Glomerular endothelial cell (primary cell): ENCODE measurements at places on chromosomes 2 and 18. TPM values are rescaled to one million over a fixed set of nuclear protein-coding genes. Genes with fewer than 3 reads are reported as not detected.

- DNase-seq: no peak
These were observed 69.0 kb downstream of the POLR1A start for GRCh38 chr2:86036669-86037138.

DNA sequence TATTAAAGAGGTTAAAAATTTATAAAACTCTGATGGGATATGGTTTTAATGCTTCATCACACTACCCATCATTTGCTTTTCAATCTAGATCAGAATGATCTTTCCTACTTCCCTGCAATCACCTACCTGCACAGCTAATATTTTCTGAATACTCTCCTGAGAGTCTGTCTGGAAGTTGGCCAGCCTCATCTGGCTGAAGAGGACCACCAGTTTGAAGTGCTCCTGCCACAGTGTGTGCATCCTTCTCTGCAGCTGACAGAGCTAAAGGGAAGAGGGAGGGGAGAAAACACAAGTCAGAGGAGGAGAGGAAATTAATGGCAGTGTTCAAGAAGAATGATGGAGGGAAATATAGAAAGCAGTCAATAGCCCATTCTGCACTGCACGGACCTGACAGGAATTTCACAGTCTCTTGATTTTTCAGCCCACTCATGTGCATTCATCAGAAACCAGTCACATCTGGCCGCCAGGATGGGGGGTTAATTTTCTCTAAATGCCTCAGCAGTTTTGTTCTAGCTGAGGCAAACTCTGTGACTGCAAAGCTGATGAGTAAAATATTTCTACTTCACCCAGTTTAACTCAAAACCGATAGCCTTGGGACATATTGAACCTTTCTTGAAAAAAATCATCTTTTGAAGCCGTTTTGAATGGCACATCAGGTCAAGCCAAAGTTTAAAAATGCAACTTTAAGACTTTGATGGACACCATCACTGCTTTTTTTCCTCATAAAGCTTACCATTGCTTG, 201.8 kb upstream of the KLHL14 start:
- DNase-seq: no peak

DNA sequence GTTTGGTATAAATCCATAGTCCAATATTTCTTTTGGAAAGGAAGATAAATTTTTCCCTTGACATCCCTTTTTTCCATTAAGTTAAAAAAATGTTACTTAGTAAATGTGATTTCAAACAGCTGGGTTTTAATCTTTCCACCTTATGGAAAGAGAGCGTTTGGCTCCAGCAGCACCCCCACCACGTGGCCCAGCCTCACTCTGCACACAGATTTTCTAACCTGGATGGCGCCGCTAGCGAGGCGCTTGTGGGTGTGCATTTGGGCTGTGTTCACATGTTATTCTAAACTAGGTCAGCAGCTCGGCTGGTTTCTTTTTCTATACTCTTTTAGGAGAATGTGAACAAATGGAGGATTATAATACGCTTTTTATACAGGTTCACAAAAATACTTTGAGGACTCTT, 218.0 kb downstream of the LDLRAD4 start:
- DNase-seq: no peak

- DNase-seq: no peak
These were observed 60.6 kb upstream of the CUL3 start for GRCh38 chr2:224645722-224646121.

PDCL3 gene
- total RNA-seq: 15.1 and 24.5 TPM in 2 replicates

DNA sequence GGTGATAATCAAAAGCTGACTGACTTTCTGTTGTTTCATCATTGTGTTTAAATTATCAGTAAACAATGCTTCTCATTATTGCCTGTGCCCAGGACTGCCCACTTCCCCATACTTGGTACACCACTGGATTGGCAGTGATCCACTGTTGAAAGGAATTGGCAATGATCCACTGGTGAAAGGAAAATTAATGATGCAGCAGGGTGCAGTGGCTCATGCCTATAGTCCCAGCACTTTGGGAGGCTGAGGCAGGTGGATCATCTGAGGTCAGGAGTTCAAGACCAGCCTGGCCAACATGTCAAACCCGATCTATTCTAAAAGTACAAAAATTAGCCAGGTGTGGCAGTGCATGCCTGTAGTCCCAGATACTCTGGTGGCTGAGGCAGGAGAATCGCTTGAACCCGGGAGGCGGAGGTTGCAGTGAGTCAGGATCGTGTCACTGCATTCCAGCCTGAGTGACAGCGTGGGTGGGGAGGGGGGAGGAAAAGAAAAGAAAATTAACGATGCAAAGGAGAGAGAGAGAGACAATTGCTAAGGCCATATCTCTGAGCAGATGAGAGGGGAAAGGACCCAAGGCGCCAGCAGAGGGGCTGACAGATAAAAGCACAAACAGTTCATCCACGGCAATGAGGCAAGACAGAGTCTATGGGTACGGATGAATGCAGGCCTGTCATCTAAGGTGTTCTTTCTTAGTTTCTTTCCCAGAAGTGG, 10.2 kb upstream of the GTF2A1L start:
- no peak for DNase-seq

GRCh38 chr18:13246121-13246520, 27.6 kb downstream of the LDLRAD4 start:
- no peak for DNase-seq

DNA sequence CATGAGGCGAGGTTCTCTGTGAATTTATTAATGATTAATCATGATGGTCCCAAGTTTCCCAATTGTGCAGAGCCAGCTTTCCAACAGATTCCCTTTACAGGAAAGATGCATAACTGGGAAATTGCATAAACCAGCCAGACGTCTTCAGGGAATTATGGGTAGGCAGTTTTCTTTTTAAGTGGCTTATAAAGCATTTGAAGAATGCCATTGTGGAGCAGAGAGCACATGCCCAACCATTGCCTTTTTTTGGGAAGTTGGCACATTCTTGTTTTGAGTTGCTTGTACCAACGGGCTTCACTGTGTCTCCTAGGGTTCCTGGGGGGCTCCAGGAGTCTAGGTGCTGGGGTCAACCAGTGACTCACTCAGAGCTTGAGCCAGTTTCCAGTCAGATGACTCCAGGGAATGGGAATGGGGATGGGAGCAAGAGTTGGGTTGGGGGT, 231.7 kb upstream of the FOSL2 start:
- DNase-seq: no peak

- no peak for DNase-seq
These were observed 51.4 kb downstream of the GNAL start for GRCh38 chr18:11740461-11740860.

DNA sequence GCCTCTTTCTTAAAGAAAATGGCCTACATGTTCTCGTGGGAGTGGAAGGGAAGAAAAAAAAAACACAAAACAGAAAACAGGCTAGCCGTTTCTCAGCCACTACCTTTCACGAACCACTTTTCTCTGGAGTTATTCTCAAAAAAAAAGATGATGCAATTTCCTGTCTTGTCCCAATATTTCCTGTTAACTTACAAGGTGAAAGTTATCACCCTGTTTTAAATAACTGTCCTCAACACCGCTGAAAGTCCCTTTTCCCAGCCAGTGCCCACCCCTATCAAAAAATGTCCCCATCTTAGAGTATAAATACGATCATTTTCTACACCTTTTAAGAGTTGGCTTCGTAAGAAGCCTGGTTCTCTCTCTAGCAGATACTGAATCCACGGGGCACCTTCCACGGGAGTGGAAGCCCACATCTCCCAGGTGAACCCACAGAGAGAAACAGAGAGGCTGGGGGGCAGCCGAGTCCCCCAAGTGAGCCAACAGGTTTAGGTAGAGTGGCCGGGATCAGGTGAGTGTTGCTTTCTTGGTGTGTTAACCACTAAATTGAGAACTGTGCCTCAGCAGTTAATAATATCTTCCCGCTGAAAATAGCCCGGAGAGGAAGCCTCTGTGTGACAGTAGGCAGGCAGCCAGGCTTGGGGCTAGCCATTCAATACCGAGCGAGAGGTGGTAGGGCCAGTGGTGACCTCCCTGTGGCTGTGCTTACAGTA, 15.9 kb downstream of the SMAD7 start:
- DNase-seq: no peak

GRCh38 chr18:34207344-34207851, 17.3 kb downstream of the NOL4 start:
- no peak for DNase-seq

- DNase-seq: no peak
These were observed 1043.9 kb upstream of the POU3F3 start for GRCh38 chr2:103809941-103810441.

DNA sequence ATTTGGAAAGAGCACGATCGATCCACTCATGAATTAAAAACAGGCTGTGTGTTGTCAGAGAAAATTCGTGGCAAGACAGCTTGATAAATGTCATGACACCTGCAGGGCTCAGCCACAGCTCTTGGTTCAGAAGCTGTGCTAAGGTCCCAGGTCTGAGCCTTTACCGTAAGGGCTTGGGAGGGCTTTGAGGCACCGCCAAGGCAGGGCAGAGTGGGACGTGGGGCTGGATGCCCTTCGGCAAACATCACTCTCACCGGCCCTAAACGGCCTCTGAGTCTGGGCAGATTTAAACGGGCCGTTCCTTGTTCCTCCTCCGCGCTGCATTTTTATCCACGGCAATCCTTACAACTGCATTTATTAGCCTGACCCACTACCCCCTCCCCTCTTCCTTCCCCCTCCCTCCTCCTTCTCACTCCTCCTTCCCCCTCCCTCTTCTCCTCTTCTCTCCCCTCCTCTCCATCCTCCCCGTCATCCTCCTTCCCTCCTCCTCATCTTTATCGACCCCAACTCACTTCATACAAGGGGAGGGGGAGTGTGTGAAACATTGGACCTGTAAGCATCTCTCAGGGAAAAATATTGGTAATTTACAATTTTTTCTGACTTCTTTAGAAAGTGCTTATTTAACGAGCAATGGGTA, 33.9 kb downstream of the MBP start:
- DNase-seq: no peak

GRCh38 chr2:66109419-66109818, 325.5 kb upstream of the MEIS1 start:
- no peak for DNase-seq

GRCh38 chr2:15391751-15392150, 169.4 kb downstream of the NBAS start:
- DNase-seq: no peak

- no peak for DNase-seq
These were observed 33.2 kb downstream of the RAPH1 start for GRCh38 chr2:203501873-203502272.

DNA sequence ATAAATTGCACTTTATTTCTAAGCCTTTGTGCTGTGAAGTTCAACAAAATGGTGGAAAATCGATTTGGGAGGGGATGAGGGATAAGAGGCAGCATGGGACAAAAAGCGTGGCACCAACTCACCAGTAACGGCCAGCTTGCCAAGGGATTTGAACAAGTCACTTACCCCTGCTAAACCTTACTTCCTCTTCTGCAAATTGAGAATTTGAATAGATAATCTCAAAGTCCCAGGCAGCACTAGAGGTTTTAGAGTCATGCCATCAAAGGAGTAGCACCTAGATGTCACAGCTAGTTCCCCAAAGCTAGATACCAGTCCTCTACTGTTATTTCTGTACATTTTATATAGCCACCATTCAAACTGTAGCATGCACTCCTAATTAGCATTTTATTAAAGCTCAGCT, 83.7 kb upstream of the VRK2 start:
- DNase-seq: no peak

LRP2 gene
- 0.06 TPM in 1 of 2 replicates, not detected in the other for total RNA-seq

DNA sequence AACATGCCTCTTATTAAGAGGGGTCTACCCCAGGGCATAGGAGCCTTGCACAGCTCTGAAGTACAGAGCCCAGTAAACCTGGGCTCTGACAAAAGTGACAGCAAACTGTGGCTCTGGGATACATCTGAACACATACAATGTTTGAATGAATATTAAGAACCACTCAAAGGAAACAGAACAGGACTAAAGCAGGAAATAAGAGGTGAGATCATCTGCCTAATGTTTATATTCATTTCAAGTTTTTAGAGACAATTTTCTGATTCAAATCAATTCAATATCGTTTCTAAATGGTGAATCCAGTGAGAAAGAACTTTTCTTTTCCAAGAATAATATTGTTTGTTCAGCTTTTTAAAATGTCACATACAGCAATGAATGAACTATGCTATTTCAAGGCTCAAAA, 136.7 kb upstream of the CAVIN2 start:
- DNase-seq: no peak

DNA sequence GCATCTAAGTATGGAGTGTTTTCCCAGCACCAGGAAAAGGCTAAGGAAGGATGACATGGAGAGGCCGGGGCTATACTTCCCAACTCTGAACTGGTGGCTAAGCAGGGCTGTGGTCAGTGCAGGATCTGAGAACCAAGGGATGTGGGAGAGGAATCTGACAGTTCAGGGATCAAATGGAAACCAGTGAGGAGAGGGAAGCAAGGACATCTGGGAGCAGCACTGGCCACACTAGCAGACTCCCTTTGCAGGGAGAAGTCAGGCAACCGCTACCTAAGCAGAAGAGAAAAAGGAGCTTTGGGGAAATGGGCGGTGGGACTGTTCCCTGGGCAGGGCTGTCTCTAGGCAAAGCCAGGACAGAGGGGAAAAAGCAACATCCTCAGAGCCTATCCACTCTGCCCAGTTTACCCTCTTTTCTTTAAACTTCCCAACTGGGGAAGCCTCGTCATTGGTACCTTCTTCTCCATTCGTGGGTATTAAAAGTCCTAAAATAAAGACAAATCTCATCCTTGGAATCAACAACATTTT, 105.8 kb upstream of the MEIS1 start:
- no peak for DNase-seq

AKAIN1 gene
- total RNA-seq: not detected in 2 replicates

TGFA gene
- 0.93 and 3.7 TPM in 2 replicates for total RNA-seq

- no peak for DNase-seq
These were observed 39.2 kb upstream of the EML4 start for GRCh38 chr2:42129947-42130346.

- no peak for DNase-seq
These were observed 114.4 kb downstream of the AGPS start for GRCh38 chr2:177506998-177507397.

DNA sequence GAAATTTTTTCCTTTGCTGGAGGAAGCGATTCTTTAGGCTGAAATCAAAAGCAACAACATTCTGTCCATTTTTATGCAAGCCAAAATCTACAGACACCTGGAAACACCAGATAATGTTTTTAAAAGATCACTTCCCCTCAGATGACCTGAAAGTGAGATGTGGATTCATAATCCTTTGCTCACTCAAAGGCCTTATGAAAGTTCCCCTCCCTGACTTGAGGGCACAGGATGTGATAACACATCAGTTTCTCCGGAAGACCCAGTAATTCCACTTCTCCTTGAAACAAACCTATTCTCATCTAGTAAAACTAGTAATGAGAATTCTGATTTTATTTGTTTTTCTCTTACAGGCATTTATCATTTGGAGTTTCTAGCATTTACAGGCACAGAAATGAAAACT, 218.3 kb upstream of the RND3 start:
- DNase-seq: no peak

- DNase-seq: no peak
These were observed 57.9 kb downstream of the EPC2 start for GRCh38 chr2:148702475-148702874.

- DNase-seq: no peak
These were observed 337.5 kb downstream of the GULP1 start for GRCh38 chr2:188628989-188629752.

DNA sequence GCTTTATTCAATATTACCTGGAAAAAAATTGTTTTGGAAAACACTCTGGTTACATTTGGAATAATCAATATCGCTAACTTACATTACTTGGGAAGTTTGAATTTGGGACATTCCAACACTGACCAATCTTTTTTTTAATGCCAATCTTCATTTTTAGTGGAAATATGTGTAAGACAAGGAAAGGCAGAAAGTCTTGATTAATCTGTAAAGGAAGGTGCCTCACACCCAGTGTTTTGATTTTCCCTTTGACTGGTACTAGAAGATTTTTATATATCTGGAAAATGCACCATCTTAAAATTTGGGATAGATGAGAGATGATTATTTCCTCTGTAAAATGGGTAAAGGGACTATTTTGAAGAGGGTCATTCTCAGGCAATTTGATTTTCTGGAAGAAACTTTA, 879.2 kb upstream of the ZEB2 start:
- DNase-seq: no peak

GRCh38 chr2:228675091-228675490, 493.6 kb upstream of the SPHKAP start:
- no peak for DNase-seq

ANKRD62 gene
- total RNA-seq: not detected in 2 replicates
